Breast epithelium (tissue), 4 donors: ENCODE measurements at places on chromosomes 4 and X.

DNA sequence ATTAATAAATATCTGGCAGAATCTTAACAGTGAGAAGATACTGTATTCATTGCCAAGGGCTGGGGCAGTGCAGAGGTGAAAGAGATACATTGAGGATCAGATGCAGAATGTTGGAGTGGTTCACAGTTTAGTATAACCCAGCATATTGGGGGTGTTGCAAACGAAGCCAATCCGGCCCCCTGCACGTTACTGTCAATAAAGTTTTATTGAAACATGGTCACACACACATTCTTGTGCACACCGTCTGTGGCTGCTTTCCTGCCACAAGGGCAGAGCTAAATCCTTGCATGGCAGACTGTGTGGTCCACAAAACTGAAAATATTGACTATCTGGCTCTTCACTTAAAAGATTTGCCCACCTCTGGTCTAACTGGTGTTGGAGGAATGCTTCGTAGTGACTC, 119.7 kb downstream of the SHOX start:
- no peaks in the 10 kb centered on the region for H3K36me3 ChIP-seq
- DNase-seq = no peak
- H3K27ac ChIP-seq = no peak overlapping the region
- H3K4me1 ChIP-seq = no peaks in the 10 kb centered on the region

GRCh38 chrX:2819345-2820135, 9.2 kb upstream of the GYG2 start:
- no peaks in the 10 kb centered on the region for H3K27me3 ChIP-seq
- no peak overlapping the region for H3K4me3 ChIP-seq
- H3K27ac ChIP-seq = no peak overlapping the region
- no peaks in the 10 kb centered on the region for H3K4me1 ChIP-seq
- DNase-seq = no peak

DNA sequence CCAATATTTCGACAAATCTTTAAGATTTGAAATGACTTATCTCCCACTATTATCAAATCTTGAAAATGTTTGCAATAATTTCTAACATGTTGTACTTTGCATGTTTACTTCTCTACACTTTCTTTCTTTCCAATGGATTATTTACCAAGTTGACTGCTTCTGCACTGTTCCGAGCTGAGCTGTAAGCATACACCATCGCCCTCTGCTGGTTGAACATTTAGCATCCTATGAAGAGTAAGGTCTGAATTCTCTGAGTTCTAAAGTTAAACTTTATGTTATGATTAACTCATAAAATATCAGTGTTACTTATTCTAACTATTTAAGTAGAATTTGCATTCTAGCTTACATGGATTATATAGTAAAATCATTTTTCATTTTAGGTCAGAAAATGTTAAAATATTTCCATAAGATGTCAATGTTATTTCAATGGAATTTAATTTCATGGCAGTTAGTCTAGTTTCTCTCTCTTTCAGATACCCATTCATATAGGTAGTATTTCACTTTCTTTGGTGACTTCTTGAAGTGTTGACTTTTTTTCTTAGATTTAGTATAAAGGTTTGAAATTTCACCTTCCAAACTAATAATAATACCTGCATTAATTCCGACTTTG, 137.4 kb downstream of the DKK2 start:
- no peaks in the 10 kb centered on the region for H3K36me3 ChIP-seq
- no peak for DNase-seq
- no peaks in the 10 kb centered on the region for H3K4me1 ChIP-seq
- H3K27me3 ChIP-seq = no peaks in the 10 kb centered on the region

GRCh38 chrX:108696690-108697089, 39.7 kb downstream of the IRS4 start:
- DNase-seq = no peak
- no peak overlapping the region for H3K27ac ChIP-seq

DNA sequence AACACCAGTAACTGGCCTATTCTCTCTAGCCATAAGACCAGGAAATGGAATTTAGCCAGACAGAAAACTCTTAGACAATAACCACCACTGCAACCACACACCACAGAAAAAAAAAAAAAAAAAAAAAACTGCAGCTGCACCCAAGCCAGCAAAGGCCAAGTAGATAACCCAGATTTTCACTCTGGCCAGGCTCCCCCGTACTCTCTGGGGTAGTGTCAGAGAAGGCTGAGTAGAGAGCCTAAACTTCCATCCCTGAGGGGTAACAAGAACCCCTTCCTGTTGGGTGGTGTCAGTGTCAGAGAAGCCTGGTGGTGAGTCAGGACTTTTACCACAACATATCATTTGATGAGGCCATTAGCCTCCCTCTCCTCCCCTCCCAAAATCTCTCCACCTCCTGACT, 5.6 kb upstream of the DLG3 start:
- no peak overlapping the region for H3K27ac ChIP-seq
- no peaks in the 10 kb centered on the region for H3K4me1 ChIP-seq
- H3K4me3 ChIP-seq = no peak overlapping the region
- no peaks in the 10 kb centered on the region for H3K36me3 ChIP-seq

GRCh38 chr4:102285831-102286230, 59.5 kb downstream of the SLC39A8 start:
- H3K27ac ChIP-seq = no peak overlapping the region
- no peaks in the 10 kb centered on the region for H3K36me3 ChIP-seq
- DNase-seq = no peak
- H3K4me3 ChIP-seq = no peak overlapping the region
- no peaks in the 10 kb centered on the region for H3K4me1 ChIP-seq
- H3K27me3 ChIP-seq = no peaks in the 10 kb centered on the region

- no peak for DNase-seq
- H3K4me1 ChIP-seq = no peaks in the 10 kb centered on the region
- H3K27ac ChIP-seq = peak overlapping the region; percentile 34
- H3K36me3 ChIP-seq = no peaks in the 10 kb centered on the region
- H3K27me3 ChIP-seq = no peaks in the 10 kb centered on the region
Observed at GRCh38 chr4:77021614-77022089, 54.1 kb downstream of the CCNI start.

- H3K4me1 ChIP-seq = peaks cover 6% of the 10 kb centered on the region
- no peaks in the 10 kb centered on the region for H3K27me3 ChIP-seq
- H3K27ac ChIP-seq = no peak overlapping the region
- H3K4me3 ChIP-seq = no peak overlapping the region
- H3K36me3 ChIP-seq = no peaks in the 10 kb centered on the region
Observed at GRCh38 chr4:153146961-153147360, 57.3 kb upstream of the TRIM2 start.

DNA sequence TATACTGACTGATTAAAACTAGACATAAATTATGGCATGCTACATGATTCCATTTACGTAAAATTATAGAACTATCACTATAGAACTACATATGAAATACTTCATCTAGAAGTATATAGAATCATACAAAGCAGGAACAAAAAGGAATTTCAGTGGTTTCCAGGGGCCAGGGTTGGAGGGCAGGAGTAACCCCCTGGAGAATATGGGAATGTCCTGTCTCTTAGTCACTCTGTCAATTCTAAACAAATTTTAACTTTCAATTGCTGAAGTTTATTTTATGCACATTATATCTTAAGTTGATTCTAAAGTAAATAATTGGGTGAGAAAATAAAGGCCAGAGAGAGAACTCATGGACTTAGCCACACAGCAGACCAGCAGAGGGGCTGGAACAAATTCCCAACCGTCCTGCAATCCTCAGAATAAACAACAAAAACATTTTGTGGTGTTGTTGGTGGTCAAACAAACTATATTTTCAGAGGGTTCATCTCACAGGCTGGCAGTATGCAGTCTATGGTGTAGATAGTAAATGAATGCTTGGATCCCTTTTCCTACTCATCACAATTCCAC, 476.9 kb upstream of the SLIT2 start:
- no peaks in the 10 kb centered on the region for H3K4me1 ChIP-seq
- no peaks in the 10 kb centered on the region for H3K36me3 ChIP-seq
- no peak overlapping the region for H3K27ac ChIP-seq
- H3K27me3 ChIP-seq = no peaks in the 10 kb centered on the region

DNA sequence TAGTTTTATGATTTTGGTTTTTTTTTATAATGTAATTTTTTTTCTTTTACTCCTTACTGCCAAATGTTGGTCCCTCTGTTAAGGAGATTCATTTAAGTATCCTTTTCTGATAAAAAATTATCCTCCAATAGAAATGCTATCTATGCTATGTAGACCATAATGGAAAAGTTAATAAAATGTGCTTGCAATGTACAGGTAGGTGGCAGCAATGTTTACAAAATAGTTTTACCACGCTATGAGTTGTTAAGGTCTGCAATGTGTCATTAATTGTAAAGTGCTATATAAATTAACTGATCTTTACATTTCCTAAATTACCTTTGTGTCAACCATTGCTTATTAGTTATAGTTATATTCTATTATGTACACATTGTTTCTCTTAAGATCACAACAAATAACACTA, 3.8 kb upstream of the CENPC start:
- DNase-seq = no peak
- H3K4me1 ChIP-seq = no peaks in the 10 kb centered on the region
- H3K27ac ChIP-seq = no peak overlapping the region
- no peaks in the 10 kb centered on the region for H3K27me3 ChIP-seq
- no peaks in the 10 kb centered on the region for H3K36me3 ChIP-seq

- no peak for DNase-seq
- H3K4me3 ChIP-seq = no peak overlapping the region
- H3K4me1 ChIP-seq = no peaks in the 10 kb centered on the region
Observed at GRCh38 chrX:108304210-108304609, 134.0 kb downstream of the COL4A6 start.

GRCh38 chr4:128385683-128386304, 98.2 kb upstream of the PGRMC2 start:
- H3K27ac ChIP-seq = peak overlapping the region; percentile 85
- no peaks in the 10 kb centered on the region for H3K36me3 ChIP-seq
- no peaks in the 10 kb centered on the region for H3K27me3 ChIP-seq
- DNase-seq = no peak
- peaks cover 15% of the 10 kb centered on the region for H3K4me1 ChIP-seq

- no peak for DNase-seq
- H3K4me1 ChIP-seq = no peaks in the 10 kb centered on the region
- H3K27me3 ChIP-seq = no peaks in the 10 kb centered on the region
Observed at GRCh38 chrX:555725-556666, 74.6 kb upstream of the SHOX start.

- peaks cover 11% of the 10 kb centered on the region for H3K27me3 ChIP-seq
- no peak overlapping the region for H3K4me3 ChIP-seq
- no peak overlapping the region for H3K27ac ChIP-seq
- H3K36me3 ChIP-seq = no peaks in the 10 kb centered on the region
- no peak for DNase-seq
- no peaks in the 10 kb centered on the region for H3K4me1 ChIP-seq
Observed at GRCh38 chrX:34903316-34903715, 39.3 kb upstream of the FAM47B start.

DNA sequence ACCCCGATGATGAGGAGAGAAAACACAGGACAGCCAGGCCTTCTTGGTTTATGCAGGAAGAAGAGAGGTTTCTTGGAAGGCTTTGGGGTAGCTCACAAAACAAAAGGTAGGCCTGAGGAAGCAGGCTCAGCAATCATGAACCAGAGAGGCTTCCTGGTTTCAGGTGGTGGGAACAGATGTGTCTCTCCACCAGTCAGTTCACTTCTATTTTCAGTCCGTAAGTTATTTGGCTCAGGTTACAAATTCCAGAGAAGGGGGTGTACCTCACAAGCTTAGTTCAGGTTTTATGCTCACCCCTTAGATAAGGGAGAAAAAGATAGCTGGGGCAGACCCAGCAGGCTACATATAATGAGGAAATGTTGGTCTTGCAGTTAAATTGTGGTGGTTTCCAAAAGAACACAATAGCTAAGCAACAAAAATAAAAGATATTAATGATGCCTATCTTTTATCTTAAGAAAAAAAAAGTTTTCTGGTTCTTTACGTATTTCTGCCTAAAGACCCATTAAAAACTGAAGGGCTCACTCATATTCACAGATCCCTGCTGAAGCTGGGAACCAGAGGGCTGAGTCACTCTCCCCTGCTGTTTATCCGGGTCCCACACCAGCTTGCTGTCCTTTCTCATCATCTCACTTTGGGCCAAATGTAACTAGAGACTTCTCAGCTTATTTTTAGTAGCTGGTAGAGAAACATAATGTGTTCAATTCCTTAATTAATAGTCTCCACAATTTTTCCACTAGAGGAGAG, 177.0 kb downstream of the CAMK2D start:
- H3K27me3 ChIP-seq = no peaks in the 10 kb centered on the region
- H3K27ac ChIP-seq = no peak overlapping the region
- H3K4me1 ChIP-seq = no peaks in the 10 kb centered on the region
- no peak overlapping the region for H3K4me3 ChIP-seq
- no peak for DNase-seq

DNA sequence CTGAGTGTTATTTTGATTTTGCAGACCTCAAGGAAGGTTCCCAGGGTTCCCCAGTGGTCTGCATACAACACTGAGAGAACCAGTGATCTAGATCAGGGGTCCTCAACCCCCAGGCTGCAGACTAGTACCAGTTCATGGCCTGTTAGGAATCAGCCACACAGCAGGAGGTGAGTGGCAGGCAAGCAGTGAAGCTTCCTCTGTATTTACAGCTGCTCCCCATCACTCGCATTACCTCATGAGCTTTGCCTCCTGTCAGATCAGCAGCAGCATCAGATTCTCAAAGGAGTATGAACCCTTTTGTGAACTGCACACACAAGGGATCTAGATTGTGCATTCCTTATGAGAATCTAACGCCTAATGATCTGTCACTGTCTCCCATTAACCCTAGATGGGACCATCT, 28.5 kb downstream of the EDNRA start:
- no peaks in the 10 kb centered on the region for H3K27me3 ChIP-seq
- no peak overlapping the region for H3K27ac ChIP-seq
- no peaks in the 10 kb centered on the region for H3K4me1 ChIP-seq
- no peak overlapping the region for H3K4me3 ChIP-seq
- no peak for DNase-seq

DNA sequence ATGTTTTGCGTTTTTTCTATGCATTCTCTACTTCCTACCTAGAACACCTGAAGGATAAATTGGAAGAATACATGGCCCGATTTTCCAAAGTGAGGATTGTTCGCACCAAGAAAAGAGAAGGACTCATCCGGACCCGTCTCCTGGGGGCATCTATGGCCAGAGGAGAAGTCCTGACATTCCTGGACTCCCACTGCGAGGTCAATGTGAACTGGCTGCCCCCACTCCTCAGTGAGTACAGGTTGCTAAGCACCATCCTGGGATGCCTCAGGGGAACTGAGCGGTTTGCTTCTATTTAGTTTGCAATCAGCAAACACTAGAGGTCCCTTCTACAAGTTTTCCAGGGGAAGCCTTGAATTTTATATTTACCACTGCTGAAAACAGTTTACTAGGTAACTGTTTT, 359.3 kb upstream of the GALNT7 start:
- DNase-seq = no peak
- H3K36me3 ChIP-seq = no peaks in the 10 kb centered on the region
- H3K4me1 ChIP-seq = no peaks in the 10 kb centered on the region
- no peaks in the 10 kb centered on the region for H3K27me3 ChIP-seq
